AG09319 (cell line): ENCODE measurements at places on chromosomes 7 and 10.

- no peak for DNase-seq
These were observed 14.8 kb downstream of the CPA5 start for GRCh38 chr7:130359276-130359857.

DNA sequence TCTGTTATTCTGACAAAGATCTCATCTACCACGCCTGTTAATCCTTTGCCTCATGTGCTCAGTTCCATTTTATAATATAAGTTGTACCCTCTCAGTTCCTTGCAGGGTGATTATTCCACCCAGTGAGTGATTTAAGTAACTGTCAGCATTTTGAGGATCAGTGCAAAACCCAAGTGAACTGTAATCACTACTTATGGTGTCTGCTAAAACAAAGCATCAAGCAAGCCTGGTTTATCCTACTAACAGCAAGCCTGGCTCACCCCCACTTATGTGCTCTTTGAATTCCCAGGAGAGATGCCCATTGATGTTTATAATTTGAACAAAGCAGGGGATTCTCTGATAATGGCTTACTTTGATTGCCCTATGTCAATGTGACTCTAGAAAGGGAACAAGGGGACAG is 186.8 kb upstream of the LRGUK start:
- no peak for DNase-seq

GRCh38 chr7:45189151-45189970 is 31.8 kb downstream of the RAMP3 start:
- no peak for DNase-seq

DNA sequence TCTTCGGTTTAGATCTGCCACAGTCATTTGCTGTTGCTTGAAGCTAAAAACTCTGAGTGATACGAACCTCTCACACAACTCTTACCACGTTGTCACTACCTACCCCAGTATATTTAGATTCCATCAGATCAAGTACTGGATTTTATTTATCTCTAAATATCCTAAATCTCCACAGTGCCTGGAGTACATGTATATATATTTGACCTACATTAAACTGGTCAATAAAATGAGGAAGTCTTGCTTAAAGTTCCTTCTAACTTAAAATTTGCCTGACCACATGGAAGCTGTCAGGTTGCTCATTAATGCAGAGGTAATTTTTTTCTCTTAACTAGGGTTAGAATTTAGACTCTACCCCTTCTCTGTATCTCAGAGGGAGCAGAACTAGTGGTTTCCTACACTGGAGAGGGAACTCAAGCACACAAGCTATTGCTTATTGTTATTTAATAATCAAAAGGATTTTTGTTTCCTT is 3.1 kb upstream of the MACC1 start:
- no peak for DNase-seq

GRCh38 chr10:93386631-93387369 is 95.3 kb downstream of the MYOF start:
- DNase-seq: no peak

DNA sequence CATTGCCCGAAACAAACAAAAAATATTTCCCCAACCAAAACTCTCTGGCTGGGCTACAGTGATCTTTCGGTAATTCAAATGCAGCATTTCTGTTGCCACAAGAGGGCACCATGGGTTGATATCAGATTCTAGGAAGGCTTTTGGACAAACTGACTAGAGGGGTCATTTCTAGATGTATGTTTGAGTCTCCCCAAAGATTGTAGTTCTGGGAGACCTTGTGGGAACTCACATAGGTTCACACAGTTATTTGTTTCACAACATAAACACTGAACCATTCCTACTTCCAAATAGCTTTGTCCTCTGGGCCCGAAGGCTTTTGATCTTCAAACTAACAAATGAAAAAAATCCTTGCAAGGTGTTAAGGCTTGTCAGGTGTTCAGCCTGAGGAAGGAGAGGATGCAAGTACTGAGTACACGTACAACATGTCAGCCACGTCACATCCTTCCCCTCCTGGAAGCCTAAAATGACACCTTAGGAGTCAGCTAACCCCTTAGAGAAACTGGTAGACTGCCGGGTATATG is 37.0 kb upstream of the IL15RA start:
- peak; percentile 16 for DNase-seq

DNA sequence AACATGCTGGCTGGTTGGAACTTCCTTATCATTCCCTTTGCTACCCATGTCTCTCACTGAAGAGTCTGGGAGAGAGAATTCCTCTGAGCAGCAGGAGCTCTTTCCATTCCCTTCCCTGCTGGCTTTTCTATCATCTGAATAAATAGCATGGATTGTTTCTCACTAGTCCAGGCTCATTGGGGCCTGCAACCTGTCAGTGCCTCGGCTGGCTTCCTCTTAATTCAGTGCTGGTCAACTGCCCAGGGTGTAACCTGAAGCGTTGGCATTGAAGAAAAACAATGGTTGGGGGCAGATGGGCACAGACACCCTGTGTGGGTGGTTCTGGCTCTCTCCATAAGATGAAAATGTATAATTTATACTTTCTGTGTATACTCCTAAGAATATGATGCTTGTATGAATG is 155.6 kb downstream of the ANLN start:
- no peak for DNase-seq

- DNase-seq: no peak
These were observed 480 bp downstream of the VPS50 start for GRCh38 chr7:93232673-93233018.

DNA sequence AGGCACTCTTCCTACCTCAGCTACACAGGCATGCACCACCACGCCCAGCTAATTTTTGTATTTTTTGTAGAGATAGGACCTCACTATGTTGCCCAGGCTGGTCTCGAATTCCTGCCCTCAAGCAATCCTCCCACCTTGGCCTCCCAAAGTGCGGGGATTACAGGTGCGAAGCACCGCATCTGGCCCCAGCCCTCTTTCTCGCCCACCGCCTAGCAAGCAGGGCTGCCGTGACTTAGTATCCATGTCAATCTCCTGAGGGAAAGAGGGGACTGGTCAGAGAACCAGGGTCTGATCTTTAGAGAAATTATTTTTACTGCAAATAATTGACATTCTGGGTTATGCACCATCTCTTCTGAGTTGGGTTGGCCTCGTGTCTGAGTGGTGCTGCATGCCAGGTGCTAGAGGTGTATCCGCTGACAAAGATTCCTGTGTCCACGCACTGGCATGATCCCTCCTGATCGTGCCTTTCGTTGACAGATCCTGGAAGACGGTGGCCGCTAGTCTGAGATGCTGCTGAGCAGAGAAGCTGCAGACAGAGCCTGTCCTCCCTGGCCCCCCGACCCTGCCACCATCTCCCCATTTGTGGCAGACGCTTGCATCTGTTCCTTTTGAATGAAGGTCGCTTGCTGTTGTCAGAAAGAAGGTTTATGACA is 22.7 kb downstream of the WIPI2 start:
- no peak for DNase-seq

DNA sequence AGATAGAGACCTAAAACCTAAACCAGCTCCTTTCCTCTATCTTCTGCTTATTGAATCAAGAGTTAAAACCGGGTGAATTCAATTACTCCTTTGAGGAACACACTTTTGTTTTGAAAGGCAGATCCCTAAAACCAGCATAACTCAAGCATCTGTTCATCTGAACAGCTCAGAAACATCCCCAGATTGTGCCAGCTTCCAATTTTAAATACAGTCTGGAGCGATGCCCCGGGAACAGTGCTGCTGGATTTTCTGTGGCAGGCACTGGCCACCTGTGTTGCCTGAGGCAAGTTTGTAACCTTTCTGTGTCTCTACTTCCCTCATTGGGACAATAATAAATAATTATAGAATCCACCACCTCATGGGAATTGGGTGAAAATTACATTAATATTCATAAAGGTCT is 281.4 kb upstream of the NFE2L3 start:
- DNase-seq: no peak

DNA sequence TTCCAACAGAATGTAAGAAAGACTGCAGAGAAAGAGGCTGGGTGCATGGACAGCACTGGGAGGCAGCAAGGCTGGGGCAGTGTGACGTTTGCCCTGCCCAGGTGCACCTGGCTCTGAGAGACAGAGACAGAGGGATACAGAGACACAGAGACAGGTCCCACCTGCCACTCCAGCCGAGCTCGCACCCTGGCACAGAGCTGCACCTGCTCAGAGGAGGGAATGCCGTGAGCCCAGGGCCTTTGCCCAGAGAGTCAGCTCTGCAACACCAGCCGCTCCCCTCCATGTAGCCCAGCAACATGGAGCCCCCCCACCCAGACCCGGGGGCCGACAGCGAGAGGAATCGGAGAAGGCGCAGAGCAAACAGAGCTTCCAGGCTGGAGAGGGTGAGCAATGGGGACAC is 35.3 kb upstream of the PROSER2 start:
- no peak for DNase-seq

DNA sequence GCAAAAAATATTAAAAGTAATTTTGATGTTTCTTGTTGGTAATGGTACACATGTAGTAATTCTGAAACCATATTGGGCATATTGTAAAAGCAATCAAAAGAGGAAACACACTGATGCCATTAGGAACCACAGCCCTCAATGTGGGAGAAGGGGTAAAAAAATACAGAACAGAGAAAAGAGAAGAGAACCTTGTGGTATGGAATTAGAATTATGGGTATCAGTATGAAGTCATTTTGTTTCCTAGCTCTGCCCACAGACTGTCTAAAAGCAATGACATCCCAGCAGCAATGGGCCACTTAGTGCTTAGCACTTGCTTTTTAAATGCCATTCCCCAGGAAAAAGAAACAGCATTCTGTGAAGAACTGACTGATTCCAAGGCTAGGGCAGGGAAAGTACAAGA is 61.5 kb downstream of the CPVL start:
- no peak for DNase-seq

- no peak for DNase-seq
These were observed 49.9 kb downstream of the CHST15 start for GRCh38 chr10:124043310-124044142.

GRCh38 chr7:16083931-16084330 is 337.4 kb downstream of the CRPPA start:
- DNase-seq: no peak

GRCh38 chr10:96287392-96288105 is 16.2 kb upstream of the BLNK start:
- DNase-seq: no peak

- peak; percentile 60 for DNase-seq
These were observed 55.6 kb upstream of the DLX6 start for GRCh38 chr7:96949766-96950165.
